Naive B cell (primary cell): ENCODE measurements at places on chromosomes 1 and 21.

DNA sequence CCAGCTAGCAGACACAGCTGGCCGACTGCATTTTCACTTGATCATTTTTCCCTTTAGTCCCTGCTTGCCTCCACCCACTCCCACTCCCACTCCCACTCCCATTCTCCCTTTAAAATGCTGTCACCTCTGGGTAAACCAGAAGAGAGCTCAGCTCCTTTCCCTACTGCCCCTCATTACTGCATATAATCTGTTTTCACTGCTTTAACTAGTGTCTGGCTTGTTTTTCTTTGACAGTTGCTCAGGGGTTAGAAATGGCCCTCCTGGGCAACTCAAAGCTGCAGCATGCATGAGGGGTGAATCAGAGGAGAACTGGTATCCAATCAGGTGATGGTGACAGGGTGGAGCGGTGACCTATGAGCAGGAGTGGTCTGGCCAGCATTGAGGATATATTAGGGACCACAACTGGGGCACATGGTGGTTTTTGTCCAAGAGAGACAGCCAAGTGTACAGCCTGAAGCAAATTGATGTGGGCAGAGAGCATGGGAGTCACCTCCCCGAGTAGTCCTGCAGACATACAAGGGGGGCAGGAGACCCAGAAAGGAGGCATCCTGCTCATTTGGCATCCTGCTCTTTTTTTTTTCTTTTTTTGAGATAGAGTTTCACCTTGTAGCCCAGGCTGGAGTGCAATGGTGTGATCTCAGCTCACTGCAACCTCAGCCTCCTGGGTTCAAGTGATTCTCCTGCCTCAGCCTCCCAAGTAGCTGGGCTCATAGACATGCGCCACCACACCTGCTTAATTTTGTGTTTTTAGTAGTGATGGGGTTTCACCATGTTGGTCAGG is 42.6 kb upstream of the SRSF10 start:
- DNase-seq: no peak

- no peak for DNase-seq
Observed at GRCh38 chr1:115363171-115363570, 25.1 kb upstream of the NGF start.

DNA sequence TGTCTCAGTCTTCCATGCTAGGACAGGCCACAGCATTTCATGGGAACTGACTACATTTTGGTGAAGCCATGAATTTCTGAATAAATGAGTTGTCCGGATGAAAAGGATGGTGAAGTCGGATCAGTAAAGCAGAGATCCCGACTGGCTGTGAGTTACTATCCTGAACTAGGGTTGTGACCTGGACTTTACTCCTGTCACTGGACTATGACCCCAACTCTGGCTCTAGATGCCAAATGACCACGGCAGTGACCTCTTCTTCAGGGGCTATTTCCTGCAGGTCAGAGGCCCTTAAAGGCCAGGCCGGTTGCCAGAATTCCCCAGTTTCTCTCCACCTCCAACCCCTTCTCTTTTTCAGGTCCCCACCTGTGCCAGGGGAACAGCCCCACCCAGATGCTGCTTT is 1.7 kb upstream of the NECTIN4 start:
- no peak for DNase-seq

- DNase-seq: no peak
Observed at GRCh38 chr1:226826479-226827261, 43.7 kb upstream of the PSEN2 start.

DNA sequence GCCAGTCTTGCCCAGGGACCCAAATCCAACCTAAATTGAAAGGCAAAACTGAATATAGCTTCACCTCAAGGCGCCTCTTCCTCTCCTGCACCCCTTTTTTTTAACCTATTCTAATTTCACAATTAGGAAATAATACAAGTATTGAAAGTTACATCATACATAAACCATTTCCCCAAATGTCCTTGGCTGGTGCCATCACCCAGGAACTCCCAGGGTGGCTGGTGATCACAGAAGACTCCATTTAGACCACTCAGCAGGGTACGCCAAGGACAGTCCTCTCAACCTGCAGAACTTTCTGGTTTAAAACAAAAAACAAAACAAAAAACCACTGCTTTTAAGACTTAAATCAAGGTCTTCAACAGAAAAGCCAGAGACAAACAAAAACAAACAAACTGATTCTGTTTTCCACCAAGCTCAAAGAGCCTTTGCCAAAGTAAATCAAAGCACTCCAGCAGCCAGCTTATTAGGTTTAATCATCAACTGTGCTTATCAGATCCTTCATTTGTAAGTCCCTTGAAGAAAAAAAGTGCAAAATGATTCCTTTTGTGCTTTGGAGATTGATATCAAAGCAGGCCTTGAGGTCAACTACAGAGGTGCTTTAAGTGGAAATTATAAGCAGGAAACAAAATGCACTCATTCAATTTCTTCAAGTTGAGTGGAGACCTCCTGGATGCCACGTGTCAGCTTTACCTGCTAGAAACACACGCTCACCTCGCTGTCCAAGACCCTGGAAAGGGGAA is 113.0 kb downstream of the ETS2 start:
- DNase-seq: no peak

DNA sequence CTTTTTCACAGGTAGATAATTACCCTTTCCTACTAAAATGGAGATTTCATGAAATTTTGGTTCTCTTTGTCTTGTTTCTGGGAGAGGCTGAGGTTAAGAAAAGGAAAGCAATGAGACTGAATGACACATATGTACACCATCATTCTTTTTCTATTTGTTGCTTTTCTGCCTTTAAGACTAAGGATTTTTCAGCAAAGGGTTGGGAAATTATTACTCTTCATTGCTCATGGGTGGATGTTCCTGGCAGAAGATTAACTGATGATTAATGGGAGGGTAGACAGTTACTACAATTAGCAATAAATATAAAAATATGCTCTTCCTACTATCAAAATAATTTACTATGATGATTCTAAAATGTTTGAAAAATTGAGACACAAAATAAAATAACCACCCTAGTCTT is 316.5 kb upstream of the USP24 start:
- no peak for DNase-seq

GRCh38 chr1:79781261-79781660 is 774.7 kb upstream of the ADGRL4 start:
- no peak for DNase-seq

GRCh38 chr1:186888367-186888766 is 59.6 kb downstream of the PLA2G4A start:
- DNase-seq: no peak

- DNase-seq: no peak
Observed at GRCh38 chr1:189970331-189971230, 507.1 kb downstream of the BRINP3 start.

- DNase-seq: peak; percentile 58
Observed at GRCh38 chr1:89525169-89525855, 683 bp downstream of the LRRC8B start.
